ENCODE measurements at places on chromosomes 7 and 10. TPM values are rescaled to one million over a fixed set of nuclear protein-coding genes. Genes with fewer than 3 reads are reported as not detected.

The ANKRD61 gene
- total RNA-seq, result not detected

The KCNIP2 gene
- 8.3 TPM for total RNA-seq

The TAS2R3 gene
- 17.0 TPM for total RNA-seq

The SPDYE9 gene
- not detected for total RNA-seq

The GOLGA7B gene
- 10.2 TPM for total RNA-seq

The SPOCK2 gene
- total RNA-seq, result 118 TPM

The DOCK1 gene
- 47.7 TPM for total RNA-seq

The KIF20B gene
- 10.7 TPM for total RNA-seq

The MYL7 gene
- not detected for total RNA-seq

The THNSL1 gene
- total RNA-seq, result 11.4 TPM

Data from cerebellum (tissue), 4 donors.